ENCODE measurements at places on chromosomes 16 and 17. TPM values are rescaled to one million over a fixed set of nuclear protein-coding genes. Genes with fewer than 3 reads are reported as not detected.

SLC26A11 gene
- total RNA-seq = 18.8 TPM

IRX5 gene
- total RNA-seq = 3.2 TPM

RNF43 gene
- total RNA-seq = not detected

USH1G gene
- total RNA-seq = not detected

SDK2 gene
- total RNA-seq = 1.4 TPM

CA7 gene
- not detected for total RNA-seq

- no peak for DNase-seq
Measured at GRCh38 chr16:56836410-56837230, 28.4 kb upstream of the SLC12A3 start.

DNA sequence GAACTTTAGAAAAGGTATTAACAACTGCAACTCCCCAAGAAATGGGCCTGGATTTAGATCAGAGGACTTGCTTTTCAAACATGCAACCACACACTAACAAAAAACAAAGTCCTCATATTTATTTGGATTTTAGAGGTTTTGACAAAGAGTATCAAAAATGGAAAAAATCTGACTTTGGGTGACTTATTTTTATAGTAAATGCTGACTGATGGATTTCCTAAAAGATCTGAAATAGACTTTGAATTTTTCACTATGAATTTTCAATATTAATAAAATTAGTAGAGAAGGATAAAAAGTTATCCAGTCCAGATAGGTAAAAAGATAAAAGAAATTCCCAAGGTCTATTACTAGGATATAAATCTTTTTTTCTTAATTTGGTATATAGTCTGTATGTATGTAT lies 253.5 kb downstream of the KCNJ2 start:
- DNase-seq = no peak

DNA sequence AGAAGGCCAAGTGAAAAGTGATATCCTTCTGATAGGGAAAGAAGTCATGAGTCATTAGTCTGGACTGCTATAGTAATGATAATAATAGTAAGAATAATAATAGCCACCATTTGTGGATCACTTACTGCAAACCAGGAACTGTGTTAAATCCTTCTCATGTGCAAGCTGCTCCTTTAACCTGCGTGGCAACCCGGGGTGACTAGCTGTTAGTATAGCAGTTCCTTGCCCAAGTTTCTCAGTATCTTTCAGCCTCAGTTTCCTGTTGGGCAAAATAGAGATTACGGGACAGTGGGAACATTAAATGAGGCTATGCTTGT lies 129.5 kb downstream of the CDH13 start:
- DNase-seq = peak; percentile 82

- no peak for DNase-seq
Measured at GRCh38 chr16:53266156-53266555, 168.1 kb upstream of the RBL2 start.

DNA sequence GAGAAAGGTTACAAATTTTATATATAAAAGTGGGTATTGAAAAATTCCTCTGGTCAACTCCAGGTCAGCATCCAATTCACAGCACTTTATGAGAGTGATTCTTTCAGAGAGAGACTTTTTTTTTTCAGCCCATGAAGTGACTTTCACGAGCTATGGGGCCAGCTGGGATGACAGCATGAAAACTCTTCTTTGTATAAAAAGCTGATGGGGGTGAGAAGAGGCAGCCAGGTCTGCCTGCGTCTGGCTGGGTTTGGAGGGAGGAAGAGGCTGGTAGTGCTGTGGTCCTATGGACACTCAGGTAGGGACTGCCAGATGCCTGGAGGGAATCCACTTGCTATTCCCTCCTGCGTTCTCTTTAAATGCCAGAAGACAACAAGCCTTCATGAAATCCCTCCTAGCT lies 250.6 kb downstream of the UTP18 start:
- no peak for DNase-seq

DNA sequence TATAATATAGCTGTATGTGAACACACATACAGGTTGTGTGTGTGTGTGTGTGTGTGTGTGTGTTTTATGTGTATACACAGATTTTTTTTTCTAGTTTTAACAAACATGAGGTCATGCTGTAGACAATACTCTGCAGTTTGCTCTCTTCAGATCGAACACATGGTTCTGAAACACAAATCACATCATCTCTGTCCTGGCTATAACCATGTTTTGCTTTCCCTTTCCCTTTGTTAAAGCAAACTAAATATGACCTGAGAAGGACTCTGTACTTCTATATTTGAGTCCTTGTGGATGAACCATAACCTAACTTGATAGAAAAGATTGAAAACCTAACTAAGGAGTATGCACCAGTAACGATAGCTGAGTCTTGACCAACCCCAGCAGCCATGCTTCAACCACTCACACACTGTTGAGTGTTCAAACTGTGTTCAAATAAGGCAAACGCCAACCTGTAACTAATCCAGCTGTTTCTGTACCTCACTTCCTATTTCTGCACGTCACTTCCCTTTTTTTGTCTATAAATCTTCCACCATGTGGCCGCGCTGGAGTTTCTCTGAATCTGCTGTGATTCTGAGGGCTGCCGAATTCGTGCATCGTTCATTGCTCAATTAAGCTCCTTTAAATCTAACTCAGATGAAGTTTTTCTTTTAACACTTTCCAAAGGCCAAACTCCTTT lies 303.8 kb downstream of the HS3ST3B1 start:
- no peak for DNase-seq

DNA sequence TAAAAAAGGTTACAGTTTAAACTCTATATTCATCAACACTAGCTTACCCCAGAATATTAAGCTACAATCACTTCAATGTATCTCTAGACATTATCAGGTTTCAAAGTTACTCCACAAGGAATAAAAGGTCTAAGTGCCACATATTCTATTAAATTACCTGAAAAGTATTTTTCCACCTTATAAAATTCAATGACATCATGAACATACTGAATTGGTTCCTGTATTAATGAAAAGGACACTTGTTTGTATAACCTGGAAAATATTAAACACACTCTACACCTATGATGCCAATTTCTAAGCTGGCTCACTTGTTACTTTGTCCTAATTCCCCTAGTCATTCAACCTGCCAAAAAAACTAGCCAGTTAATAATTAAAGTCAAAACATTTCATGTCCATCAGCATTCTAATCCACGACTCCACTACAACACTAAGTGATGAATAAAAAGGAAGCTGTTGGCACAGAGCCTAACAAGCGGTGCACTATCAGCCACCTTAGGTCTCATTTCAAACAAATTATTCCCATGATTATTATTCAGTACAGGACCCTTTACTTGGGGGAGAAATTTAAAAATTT lies 12.2 kb downstream of the MED13 start:
- DNase-seq = no peak

DNA sequence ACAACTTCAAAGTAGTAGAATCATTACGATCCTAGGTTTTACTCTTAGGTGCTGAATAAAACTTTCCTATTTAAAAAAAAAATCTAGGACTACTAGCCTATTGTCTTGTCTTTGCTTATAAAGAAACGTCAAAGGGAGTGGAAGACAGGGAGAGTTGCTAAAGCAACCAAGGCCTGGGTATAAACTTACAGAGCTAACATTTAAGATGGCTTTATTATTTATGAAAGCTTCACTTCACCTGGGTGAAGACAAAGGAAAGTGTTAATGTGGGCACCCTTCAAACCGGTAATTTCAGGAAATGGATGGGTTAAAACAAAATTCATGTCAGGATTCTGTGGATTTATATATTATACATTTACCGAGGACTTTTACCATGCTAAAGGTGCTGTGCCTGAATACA lies 2.5 kb downstream of the DUSP14 start:
- DNase-seq = no peak

DNA sequence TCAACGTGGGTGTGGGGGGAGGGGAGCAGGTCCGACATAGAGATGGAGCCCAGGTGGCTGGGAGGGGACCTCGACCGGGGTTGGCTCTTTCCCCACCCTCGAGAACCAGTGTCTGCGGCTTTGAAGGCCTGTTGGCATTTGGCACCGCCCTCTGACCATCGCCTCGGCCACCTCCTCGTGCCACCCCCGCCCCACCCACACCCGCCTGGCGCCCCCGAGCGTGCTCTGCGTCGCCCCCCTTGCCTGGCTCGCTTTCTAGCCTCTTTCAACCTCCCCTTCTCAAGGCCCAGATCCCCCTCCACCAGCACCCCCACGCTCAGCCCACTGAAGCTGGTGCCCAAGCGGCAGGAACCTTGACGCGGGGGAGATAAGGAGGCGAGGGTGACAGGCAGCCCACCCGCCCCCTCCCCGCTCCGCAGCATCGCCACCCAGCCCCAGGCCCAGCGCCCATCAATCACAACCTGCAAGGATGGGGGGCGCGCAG lies 619 bp downstream of the CACNB1 start:
- DNase-seq = no peak

- DNase-seq = no peak
Measured at GRCh38 chr17:59416184-59416583, 84.7 kb downstream of the YPEL2 start.

DNA sequence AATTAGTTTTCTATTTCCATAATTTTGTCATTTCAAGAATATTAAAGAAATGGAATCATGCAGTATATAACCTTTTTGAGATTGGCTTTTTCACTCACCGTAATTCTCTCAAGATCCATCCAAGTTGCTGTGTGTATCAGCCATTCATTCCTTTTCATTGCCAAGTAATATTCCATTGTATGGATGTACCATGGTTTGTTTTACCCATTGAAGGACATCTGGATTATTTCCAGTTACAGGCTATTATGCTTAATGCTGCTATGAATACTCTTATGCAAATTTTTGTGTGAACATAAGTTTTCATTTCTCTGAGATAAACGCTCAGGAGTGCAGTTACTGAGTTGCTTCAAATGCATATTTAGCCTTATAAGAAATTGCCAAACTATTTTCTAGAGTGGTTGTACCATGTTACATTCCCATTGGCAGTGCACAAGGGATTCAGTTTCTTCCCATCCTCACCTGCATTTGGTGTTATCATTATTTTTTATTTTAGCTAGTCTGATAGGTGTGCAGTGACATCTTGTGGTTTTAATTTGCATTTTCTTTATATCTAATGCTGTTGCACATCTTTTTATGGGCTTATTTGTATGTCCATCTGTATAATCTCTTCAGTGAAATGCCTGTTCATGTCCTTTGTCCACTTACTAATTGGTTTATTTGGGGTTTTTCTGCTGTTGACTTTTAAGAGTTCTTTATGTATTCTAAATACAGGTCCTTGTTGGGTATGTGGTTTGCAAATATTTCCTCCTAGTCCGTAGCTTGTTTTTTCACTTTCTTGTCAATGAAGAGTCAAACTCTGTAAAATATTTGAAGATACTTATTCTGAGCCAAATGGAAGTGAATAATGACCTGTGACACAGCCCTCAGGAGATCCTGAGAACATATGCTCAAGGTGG lies 32.7 kb downstream of the BMERB1 start:
- DNase-seq = no peak

DNA sequence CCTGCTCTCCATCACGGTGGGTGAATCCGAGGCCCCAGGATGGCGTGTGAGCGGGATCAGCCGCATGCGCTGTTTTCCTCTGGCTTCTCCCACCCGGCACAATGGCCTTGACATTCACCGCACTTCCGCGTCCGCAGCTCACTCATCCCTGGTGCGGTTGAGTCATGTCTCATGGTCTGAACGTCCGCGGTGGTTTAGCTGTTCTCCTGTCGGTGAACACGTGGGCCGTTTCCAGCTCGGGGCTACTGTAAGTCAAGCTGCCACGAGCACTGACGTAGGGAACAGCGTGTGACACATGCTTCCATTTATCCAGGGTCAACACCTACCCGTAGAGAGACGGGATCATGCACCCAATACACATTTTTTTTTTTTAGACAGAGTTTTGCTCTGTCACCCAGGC lies 15.3 kb upstream of the CACNA1H start:
- no peak for DNase-seq

- peak; percentile 71 for DNase-seq
Measured at GRCh38 chr16:14529010-14529669, 100.9 kb downstream of the PARN start.

DNA sequence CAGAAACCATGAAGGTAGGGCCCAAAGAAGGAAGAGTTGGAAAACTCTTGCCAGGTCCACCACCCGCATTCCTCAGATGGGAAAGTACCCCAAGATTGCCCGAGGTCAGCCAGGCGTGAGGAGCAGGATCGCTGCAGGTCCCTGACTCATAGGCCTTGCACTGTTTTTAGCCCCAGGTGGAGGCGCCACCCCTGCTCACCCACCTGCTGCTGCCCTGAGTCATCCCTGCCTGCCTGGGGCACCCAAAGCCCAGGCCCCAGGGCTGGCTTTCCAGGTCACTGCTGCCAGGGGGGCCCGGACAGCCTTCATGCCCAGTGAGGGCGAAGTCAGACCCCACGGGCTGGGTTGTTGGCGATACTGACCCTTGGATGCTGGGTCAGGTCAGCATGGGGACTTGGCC lies 100.9 kb downstream of the AMFR start:
- DNase-seq = no peak

GRCh38 chr17:8062807-8063483 lies 24.1 kb downstream of the ALOX15B start:
- no peak for DNase-seq
